Smooth muscle cell of the pulmonary artery (primary cell): ENCODE measurements at places on chromosomes 6 and 20. TPM values are rescaled to one million over a fixed set of nuclear protein-coding genes. Genes with fewer than 3 reads are reported as not detected.

The FUCA2 gene
- total RNA-seq: 41.4 and 43.0 TPM in 2 replicates

The ELOVL2 gene
- total RNA-seq: 0.46 and 0.85 TPM in 2 replicates

The MACROD2 gene
- total RNA-seq: 0.40 and 0.85 TPM in 2 replicates

The OR2H1 gene
- total RNA-seq: not detected in 2 replicates

The CST1 gene
- total RNA-seq: 0.63 and 31.1 TPM in 2 replicates

The COL11A2 gene
- 0.13 and 0.83 TPM in 2 replicates for total RNA-seq

The AMD1 gene
- 28.5 and 39.8 TPM in 2 replicates for total RNA-seq

The GABRR1 gene
- not detected in 2 replicates for total RNA-seq

The PGC gene
- total RNA-seq: not detected in 2 replicates

The PSORS1C2 gene
- not detected in 2 replicates for total RNA-seq

The HCK gene
- not detected in 2 replicates for total RNA-seq

The LAMA2 gene
- 75.8 and 85.8 TPM in 2 replicates for total RNA-seq

The COL9A3 gene
- 0.39 and 0.50 TPM in 2 replicates for total RNA-seq

The GSTA4 gene
- total RNA-seq: 21.1 and 37.1 TPM in 2 replicates

The VSX1 gene
- total RNA-seq: not detected in 2 replicates

The GTSF1L gene
- not detected in 2 replicates for total RNA-seq

The MYO6 gene
- total RNA-seq: 21.2 and 23.2 TPM in 2 replicates
